Activated T-helper 1 cell treated with anti-CD3 and anti-CD28 coated beads, Interleukin-2, amount 50 U/mL, for 16 hours (primary cell): ENCODE measurements at places on chromosomes 5 and 9.

- peak; percentile 29 for DNase-seq
Observed at GRCh38 chr5:134503088-134503936, 22.2 kb upstream of the JADE2 start.

DNA sequence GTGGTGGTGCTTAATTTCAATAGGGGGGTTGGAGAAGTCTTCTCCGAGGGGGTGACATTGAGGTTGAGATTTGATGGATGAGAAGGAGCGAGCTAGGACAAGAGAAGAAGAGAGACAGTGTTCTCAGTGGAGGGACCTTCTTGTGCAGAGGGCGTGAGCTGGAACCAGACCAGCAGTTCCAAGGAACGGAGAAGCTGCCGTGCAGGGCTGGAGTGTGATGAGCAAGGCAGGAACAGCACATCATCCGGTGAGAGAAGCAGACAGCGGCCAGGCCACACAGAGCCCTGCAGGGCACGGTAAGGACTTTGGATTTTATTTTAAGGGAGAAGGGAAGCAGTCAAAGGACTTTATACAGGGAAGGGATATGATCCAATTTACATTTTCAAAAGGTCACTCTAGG, 206.9 kb downstream of the MELK start:
- DNase-seq = no peak

GRCh38 chr5:64632251-64632650, 58.1 kb upstream of the SHISAL2B start:
- no peak for DNase-seq

GRCh38 chr9:2260417-2261306, 245.5 kb downstream of the SMARCA2 start:
- DNase-seq = no peak

- DNase-seq = no peak
Observed at GRCh38 chr9:78383130-78383529, 86.2 kb downstream of the PSAT1 start.

DNA sequence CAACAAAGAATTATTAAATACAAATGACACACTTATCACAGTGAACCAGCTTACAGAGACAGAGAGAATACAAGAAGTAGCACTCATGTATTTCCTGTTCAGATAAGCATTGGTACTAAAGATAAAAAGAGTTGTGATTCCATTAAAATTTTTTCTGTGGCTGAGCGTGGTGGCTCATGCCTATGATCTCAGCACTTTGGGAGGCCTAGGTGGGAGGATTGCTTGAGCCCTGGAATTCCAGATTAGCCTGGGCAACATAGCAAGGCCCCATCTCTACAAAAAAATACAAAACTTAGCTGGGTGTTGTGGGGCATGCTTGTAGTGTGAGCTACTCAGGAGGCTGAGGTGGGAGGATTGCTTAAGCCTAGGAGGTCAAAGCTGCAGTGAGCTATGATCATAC, 32.9 kb downstream of the FCHO2 start:
- DNase-seq = no peak

DNA sequence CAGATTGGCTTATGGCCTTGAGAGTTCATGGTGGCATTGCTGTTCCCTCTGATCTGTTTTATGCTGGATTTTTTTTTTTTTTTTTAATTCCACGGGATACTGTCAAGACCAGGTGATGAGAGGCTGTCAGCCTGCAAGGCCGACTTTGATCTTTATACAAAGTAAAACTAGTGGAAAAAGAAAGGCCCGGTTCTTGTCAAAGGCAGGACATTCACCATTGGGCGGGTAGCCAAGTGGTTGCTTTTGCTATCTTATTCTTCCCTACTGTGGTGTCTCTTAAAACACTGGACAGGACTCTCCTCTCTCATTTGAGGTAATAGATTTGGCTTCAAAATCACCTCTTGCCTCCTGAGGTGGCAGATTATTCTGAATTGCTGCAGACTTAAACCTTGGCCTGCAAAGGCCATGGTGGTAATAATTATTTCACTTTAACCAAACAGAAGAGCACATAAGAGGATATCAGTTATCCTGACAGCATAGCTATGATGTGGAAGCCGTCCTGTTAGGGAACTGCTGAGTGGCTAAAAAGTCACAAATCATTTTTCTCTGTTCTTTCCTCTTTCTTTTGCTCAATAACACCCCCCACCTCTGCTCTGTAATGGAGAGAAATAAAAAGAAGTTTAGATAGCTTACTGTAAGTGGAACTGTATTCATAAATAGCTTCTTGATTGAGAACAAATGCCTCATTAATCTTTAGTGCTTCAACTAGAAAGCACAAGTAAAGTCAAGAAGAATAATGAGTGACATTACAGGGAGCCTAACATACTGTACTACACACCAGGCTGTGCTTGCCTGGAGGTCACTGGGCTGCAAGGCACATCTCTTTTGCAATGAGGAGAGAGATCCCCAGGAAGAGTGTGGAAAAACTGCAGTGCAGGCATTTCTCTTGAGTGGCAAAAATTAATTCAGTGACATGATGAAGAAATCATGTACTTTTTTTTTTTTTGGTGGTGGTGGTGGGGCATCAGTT, 275.6 kb downstream of the KDM4C start:
- no peak for DNase-seq

GRCh38 chr9:109551651-109552050, 53.5 kb upstream of the PTPN3 start:
- no peak for DNase-seq

DNA sequence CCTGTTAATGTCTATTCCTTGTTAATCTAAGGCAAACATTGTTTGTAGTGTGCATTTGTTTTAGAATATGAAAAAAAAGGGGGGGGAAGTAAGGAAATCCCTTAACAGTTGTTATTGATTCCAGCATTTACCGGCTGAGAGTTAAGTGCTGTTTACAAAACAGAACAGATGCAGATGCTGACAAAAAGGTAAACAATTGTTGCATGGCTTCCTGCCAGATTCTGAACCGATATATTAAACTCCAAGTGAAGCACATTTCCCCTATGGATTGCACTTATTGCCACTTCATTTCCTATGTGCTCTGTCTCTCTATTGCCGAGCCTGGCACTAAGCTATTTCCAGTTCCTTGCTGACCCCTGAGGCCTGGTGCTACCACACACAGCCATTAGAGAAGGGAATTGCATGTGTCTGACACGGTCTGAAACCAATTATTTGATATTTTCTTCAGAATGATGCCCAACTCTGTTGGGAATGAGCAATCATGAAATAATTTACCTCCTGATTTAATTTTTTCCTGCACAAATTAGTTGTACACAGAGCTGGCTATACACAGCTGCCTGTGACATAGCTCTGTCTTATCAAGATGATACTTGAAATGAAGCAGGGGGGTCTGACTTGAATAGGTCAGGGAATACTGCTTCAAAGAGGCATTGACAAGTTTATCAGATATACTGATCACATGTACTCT, 109.8 kb downstream of the KIAA0825 start:
- DNase-seq = no peak

DNA sequence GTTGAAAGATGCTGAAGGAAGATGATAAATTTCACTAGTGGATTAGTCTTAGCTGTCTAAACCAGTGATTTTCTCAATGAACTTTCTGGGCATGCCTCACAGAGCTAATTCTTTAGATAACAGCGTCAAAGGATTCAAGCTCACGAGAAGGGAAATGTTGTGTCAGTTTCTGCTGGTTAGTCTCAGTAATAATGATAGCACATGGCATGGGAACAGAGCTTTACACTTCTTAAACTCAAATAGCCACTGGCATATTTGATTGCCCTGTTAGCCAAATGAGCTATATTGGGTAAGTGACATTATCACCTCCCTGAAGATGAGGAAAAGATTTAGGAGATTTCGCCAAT, 139.3 kb upstream of the NR3C1 start:
- DNase-seq = no peak

DNA sequence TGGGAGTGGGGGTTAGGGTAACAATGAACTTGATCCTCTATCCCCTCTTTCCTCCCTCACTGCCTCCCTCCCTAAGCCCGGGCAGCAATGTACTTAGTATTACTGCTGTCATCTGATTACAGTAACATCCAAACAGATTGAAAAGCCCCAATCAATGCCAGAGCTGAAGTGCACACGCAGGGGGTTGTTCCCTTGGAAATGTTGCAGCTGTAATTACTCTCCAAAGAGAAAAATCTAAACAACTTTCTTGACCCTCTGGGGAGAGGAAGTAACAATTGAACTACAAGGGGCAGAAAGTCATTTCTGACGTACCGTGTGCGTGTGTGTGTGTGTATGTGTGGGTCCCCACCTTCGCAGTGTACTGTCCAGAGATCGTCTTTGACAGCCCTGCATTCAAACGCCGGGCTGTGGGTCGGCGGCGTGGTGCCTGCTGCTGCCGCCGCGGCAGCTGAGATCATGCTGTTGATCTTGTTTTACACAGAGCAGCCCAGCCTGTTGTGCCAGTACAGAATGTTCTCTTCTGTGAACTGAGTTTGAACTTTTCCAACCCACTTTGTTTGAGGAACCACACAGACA, 66.0 kb upstream of the KLF9 start:
- DNase-seq = no peak

DNA sequence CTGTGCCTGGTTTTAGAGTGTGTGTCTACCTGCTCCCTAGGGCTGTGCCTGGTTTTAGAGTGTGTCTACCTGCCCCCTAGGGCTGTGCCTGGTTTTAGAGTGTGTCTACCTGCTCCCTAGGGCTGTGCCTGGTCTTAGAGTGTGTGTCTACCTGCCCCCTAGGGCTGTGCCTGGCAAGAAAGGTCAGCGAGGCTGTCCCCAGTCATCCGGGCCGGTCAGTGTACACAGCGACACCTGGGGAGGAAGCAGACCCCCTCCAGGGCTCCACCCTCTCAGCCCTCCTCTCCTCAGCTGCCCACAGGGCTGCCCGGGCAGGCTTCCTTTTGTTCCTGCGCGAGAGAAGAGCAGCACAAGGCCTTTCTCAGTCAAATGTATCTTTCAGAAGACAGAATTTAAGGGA, 4.1 kb downstream of the NRARP start:
- no peak for DNase-seq

GRCh38 chr5:151632524-151632923, 41.4 kb upstream of the FAT2 start:
- no peak for DNase-seq

- DNase-seq = no peak
Observed at GRCh38 chr9:71761938-71762353, 6.4 kb downstream of the CEMIP2 start.

DNA sequence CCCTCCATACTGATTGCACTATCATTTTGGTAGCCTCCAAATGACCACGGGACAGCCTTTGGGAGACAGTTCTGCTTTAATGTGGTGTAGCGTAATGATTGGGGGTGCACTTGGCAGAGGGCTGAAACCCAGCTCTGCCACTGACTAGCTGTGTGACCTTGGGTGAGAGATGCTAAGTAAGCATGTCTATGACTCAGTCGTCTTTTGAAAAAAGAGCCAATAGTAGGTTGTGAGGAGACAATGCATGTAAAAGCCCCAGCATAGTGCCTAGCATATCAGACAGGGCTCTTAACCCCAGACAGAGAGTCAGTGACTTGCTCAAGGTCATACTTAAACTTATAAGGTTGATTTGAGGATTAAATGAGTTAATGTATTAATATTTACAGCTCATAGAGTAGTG, 18.0 kb upstream of the CXCL14 start:
- DNase-seq = no peak

DNA sequence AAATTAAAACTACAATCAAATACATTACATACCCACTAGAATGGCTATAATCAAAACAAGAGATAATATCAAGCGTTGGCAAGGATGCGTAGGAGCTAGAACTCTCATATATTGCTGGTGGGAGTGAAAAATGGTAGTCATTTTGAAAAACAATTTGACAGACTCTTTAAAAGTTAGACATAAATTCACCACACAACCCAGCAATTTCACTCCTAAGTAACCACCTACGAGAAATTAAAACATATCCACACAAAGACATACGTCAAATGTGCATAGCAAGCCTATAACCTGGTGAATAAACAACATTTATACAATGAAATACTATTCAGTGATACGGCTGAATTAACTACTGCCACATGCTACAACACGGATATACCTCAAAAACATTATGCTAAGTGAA, 44.7 kb downstream of the GKAP1 start:
- no peak for DNase-seq

DNA sequence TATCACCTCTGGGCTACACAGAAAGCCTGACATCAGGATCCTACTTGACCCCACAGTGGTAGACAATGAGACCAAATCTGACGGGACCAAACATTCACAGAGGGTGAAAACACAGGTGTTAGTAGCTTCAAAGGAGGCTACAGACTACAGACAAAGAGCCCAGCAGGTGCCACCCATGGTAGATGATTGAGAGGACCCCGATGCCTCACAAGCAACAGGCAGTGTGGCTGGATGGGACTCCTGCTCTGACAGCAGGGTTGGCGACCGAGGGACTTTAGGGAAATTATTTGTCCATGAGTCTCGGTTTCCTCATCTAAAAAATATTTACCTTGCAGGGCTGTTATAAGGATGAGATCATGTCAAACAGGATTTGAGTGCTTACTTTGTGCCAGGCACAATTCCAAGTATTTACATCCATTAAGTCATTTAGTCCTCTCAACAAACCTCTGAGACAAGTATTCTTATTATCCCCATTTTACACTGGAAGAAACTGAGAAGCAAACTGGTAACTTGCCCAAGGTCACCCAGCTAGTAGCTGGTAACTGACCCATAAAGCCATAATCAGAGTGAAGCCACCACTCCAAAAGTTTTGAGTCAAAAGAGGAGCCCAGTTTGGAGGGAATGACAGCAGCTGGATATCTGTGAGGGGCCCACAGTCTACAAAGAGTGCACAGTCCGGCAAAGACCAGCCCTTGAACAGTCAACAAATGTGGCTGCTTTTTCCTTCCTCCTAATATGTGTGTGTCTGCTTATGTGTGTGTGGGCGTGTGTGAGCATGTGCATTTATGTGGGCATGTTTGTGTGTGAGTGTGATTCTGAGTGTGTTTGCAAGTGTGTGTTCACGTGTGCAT, 502.0 kb downstream of the BNC2 start:
- no peak for DNase-seq

DNA sequence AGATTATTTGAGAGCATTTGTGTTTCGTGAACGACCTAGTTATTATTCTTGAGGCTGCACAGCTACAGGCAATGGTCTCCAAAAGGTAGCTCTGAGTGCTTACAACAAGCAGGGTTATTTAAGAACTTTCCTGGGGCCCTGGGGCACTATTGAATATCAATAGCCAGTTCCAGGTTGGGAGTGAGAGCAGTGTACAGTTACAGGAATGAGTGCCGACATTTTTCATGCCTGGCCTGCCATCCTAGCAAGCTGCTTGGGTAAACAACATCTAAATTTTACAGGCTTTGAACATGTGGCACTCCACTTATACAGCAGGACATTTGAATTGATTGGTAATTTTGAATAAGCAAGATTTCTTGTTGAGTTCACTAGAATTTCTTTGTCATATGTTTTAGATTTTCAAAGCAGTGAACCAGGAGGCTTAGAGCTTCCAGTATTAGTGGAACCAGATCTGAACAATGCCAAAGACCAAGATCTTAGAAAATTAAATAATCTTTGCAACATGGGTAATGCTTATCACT, 171.9 kb upstream of the GDNF start:
- no peak for DNase-seq
